ENCODE measurements at places on chromosomes 4 and X.

GRCh38 chr4:168496834-168497233 lies at the start of gene PALLD:
Gene PALLD, plus strand, starts transcription at chr4:168497052.
- no peak for DNase-seq

GRCh38 chr4:81304871-81305270 lies 89.8 kb upstream of the PRKG2 start:
- DNase-seq = no peak

DNA sequence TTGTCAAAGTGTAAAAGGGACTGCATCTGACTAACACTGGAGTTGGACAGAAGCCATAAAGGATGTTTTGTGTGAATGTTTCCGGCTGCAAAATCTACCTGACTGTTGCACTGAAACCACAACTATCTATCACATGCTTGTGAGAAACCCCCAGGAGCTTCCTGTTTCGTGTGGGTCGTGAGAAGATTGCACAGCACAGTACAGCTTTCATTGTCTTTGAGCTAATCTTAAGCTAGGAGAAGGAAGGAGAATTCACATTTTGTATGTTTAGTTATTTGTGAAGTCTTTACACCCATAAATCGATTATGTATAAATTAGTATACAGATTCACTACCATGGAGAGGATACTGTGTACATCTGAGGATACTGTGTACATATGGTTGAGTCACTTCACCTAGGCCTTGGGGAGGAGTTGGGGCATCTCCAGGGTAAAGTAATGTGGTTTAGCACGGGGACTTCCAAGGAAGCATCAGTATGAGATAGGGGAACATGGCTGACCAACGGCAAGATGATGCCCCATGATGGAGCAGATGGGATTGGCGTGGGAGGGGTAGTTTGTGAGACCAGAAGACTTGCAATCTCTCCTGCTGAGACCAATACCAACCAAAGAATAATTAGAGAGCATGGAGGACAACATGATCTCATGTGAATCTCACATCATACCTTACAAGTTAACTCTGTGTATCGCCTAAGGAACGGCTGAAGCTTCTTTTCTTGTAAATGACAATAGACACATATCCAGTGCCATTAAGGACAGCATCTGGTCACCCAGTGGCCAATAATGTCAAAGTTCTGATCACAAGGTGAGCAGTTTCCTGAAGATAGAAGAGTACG lies 43.1 kb upstream of the FAM9C start:
- no peak for DNase-seq

DNA sequence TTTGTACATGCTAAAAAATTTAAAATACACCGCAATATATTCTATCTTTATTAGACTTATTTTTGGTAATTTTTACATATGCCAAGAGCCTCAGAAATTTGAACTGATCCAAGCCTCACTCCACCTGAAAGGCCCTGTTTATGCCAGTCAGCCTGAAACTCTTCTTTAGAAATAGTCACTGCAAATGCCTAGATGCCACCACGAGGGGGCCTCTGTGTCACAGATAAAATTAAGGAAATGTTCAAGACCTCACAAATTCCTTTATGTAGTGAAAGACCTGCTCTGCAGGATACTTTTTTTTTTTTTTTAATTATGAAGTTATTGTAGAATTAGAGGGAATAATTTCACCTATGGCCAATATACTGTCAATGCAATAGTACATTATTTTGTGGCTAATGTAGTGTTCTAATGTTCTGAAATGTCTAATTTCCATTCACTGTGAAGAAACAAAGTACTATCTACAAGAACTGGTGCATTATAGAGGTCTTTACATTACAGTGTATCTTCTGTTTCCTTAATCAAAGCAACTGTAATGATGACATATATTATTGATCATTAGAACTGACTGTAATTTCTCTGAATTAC lies 69.8 kb downstream of the DTHD1 start:
- DNase-seq = peak; percentile 5

DNA sequence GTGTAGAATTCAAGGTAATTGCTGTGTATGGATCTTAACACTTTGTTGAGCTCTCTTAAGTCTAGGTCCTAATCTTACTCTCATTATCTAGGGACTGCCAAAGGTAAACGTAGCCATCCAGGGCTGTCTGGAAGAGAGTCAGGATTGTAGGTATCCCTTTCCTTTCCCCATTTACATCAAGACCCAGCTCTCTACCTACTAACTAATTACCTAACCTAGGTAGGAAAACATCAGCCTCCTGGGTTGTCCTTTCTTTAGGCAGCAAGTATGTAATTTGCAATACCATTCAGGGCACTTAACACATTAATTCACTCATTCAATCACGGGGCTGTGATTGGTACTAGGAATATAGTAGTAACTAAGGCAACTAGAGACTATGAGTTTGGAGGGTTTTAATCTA lies 15.2 kb upstream of the CPEB2 start:
- DNase-seq = no peak

GRCh38 chr4:174402470-174403176 lies 118.9 kb downstream of the CEP44 start:
- no peak for DNase-seq

DNA sequence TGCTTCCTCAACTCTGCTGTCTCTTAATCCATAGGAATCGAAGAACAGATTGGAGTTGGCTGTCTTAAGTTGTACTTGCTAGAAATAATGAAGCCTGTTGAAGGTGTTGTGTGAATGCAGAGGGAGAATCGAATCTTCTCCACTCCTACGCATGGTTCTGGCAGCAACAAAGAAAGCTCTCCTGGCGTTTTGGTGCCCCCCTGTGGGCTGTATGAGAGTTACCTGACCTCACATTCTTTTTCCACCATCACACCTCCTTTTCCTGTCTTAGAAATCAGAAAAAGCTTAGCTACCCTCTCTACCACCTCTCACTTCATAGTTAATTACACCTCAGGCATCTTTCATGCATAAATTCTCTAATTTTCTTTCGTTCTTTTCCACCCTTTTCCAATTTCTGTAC lies 16.3 kb downstream of the KLF8 start:
- DNase-seq = peak; percentile 30

DNA sequence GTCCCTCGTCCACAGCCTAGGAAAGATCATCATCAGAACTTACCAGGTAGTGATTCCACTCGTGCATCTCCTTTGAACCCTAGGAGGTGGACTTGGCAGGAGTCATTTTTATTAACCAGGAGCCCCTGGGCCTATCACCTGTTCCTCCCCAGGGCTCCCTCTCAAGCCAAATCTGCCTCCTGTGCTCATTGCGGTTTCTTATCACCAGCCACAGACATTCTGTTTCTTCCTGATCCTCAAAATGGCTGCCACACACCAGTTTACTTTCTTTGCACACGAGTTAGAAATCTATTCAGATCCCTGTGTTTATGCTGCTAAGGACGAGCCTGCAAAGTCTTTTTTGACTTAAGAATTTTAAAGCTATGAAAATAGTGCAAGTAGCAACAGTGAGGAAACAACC lies 354.5 kb upstream of the BOD1L1 start:
- no peak for DNase-seq

GRCh38 chr4:14701896-14702295 lies 300.4 kb upstream of the CPEB2 start:
- DNase-seq = no peak

DNA sequence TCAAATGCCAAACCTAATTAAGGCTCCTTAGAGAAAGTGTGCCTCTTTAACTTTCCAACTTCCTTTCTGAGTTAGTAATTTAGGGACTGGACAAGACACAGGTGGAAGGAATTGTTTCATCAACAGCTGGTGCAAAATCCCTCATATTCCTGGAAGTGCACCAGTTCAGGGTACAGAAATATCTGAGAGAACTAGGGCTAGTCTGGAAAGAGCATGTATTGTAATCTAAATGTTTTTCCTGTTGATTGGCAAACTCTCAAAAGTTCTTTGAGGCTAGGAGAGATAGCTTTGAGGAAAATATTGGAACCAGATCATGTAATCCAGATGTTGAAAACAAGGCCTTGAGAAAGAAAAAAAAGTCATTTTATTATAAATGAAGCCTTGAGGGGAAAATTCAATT lies 98.1 kb upstream of the C1GALT1C1 start:
- DNase-seq = no peak

DNA sequence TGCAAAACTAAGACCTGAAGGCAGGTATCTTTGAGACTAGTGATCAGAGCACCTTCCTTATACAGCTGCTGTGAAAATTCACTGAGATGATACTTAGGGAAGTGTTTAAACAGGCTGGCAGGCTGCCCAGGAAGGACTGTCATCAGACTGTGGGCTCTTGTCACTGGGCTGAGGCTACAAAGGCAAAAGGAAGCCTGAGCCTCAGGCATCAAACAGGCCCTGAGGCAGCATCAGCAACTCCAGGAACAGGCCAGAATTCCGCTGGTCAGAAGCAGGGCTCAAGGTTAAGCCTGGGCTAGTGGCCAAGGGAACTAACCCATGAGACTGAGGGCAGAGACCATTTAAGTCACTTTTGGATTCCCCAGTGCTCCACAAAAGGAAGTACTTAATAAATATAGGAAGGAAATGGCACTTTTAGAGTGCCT lies 12.8 kb downstream of the PJA1 start:
- DNase-seq = no peak

DNA sequence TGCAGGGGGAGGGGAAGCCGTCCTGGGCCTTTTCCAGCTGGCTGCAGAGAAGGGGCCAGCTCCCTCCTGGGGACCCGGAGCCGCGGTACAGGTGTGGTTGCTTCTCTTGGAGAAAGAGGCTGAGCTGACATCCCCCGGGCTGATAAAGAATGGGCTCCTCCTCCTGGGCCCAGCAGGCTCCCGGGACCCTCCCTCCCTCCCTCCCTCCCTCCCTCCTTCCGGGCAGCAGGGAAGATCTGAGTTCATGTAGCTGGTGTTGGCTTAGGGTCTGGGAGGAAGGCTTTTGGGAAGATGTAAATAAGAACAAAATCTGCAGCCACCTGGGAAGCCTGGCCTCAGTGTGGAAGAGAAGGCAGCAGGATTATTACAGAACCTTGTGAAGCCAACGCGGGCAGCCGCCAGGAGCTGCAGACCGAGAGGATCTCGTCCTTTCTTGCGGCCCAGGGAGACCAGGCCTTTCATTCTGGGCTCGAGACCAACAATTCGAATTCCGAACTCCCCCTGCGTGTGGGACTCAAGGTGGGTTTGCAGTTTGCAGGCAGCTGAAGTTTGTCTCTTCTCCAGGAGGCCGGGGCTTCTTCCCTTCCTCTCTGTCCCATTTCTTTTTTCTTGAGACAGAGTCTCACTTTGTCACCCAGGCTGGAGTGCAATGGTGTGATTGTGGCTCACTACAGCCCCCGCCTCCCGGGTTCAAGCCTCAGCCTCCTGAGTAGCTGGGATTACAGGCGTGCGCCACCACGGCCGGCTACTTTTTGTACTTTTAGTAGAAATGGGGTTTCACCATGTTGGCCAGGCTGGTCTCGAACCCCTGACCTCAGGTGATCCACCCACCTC lies at the start of gene PLCXD1:
Gene PLCXD1, plus strand, starts transcription at position 216 of the 834 bp plus-strand sequence. CDS start 2,807 bp downstream, outside the sequence.
- peak; percentile 56 for DNase-seq

Data from cerebellum (tissue), 4 donors.